Left lung (tissue), 14 donors: ENCODE measurements at places on chromosomes 11 and 22.

DNA sequence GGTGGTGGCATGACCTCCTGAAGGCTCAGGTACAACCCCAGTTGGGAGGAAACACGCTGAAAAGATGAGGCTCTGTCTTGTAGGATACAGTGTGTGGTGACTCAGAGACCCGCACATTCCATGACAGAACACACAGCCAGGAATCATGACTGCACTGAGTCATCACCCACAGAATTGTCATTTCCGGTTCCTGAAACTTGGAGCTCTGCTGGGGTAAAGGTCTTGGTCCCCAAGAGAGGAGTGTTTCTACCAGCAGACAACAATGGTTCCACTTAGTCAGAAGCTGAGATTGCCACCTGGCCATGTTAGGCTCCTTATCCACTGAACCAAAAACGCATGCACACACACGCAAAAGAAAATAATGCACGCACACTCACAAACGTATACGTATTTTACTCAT is 31.5 kb upstream of the CYB5R3 start:
- no peak for DNase-seq

- no peak for DNase-seq
Measured at GRCh38 chr11:129946256-129946655, 50.9 kb upstream of the NFRKB start.

- DNase-seq = no peak
Measured at GRCh38 chr11:61719978-61720377, 32.5 kb upstream of the MYRF start.

DNA sequence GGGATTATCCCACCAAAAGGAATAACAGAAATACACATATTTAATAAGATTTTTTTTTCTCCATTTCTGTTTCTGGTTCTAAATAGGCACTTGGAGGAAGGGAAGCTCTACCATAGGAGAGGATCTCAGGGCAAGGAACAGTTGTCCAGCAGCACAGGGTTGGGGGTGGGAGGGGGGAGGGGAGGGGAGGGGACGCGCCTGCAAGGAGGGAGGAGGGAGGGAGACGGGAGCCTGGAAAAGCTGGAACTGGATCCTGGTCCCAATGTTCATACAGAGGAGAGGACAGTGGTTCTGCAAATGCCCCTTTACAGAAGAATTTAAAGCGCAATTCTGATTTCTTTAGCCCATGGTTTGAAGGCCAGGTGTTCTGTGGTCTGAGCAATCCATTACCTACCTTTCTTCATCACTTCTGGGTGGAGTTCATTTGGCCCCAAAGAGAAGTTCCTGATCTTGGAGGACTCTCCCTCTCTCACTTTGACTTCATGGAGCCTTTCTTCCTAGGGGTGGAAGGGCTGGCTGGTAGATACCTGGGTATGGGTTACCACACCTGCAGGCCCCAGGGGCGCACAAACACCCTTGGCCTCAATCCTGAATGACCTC is 348.9 kb upstream of the NCAM1 start:
- no peak for DNase-seq

DNA sequence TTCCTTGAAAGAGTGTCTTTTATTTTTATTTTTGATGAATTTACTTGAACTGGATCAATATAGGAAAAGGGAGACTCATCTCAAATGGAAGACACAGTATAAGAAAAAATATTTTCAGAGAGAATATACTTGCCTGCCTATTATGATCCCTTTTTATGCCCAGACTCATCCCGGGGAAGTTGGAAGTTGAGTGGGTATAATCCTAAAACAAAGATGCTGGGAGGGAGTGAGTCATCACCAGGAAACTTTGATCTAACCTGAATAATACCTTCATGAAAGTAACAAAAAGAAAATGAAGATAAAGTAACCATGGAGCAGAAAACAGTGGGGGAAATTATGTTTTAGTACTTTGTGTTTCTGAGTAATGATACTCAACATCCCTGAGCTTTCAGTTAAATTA is 1514.0 kb downstream of the FAM181B start:
- DNase-seq = no peak
